ENCODE measurements at places on chromosomes 11 and 22. TPM values are rescaled to one million over a fixed set of nuclear protein-coding genes. Genes with fewer than 3 reads are reported as not detected.

The P2RX3 gene
- 1.3 TPM for total RNA-seq

The RAPSN gene
- total RNA-seq: 6.7 TPM

The AGBL2 gene
- total RNA-seq: 0.35 TPM

The DCDC1 gene
- total RNA-seq: 0.11 TPM

The INPP5J gene
- 15.4 TPM for total RNA-seq

The NXPE1 gene
- not detected for total RNA-seq

The AP1B1 gene
- total RNA-seq: 25.6 TPM

The ACR gene
- total RNA-seq: 0.43 TPM

GRCh38 chr11:86802601-86803051 lies 2.3 kb downstream of the PRSS23 start:
- DNase-seq: no peak

DNA sequence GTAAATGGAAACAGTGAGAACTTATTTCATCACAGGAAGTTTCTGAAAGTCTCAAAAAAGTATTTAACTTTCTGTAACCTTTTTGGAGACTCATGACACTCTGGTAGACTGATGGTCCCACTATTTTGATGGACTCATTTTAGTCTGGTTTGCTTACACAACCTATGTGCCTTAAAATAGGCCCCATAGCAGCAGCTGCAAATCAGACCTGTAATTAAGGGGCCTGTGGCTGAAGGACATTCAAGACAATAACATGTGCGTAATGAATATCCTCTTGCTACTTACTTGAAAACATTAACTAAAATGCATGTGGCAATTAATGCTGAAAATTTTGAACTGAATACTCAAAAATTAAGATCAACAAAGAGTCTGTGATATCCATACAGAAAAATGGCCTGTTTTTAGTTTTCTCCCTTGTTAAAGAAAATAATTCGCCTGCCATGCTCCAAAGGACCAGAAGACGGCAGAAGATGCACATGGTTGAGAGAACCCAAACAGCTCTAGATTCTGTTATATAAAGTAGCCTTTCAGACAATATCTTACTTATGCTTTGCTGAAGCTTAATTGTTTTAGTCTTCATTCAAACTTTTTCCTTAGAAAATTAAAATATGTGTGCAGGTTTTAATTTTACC lies 568.5 kb downstream of the KCNA4 start:
- no peak for DNase-seq

DNA sequence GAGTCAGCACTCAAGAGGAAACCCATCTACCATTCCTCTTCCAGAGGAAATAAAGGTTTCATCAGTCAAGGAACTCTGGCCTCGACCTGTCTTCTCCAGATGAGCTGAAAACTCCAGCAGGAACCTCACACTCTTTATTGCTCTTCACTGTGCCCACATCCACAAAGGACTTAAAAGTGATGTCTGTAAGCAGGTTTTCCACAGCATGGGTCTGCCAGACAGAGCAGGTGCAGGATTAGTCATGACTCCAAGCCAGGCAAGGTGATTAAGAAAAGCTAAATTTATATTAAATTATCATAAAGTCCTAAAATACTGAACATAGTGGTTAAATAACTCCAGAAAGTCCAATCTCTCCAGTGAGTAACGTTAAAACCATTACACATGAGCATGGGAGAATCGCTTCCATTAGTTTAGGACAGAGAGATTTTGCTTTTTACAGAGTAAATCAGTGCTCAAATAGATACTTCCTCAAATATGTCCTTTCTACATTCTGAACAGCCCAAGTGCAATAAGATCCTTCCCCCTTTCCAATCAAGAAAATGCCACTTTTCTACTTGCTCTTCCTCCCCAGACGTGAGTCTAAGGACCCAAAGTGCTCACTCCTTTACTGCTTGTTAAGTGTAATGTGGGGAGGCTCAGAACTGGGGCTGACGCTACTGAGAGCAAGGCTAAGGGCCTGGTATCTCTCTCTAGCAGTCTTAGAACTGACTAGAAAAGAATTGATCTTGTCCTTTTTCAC lies 10.7 kb upstream of the CKAP5 start:
- DNase-seq: no peak

DNA sequence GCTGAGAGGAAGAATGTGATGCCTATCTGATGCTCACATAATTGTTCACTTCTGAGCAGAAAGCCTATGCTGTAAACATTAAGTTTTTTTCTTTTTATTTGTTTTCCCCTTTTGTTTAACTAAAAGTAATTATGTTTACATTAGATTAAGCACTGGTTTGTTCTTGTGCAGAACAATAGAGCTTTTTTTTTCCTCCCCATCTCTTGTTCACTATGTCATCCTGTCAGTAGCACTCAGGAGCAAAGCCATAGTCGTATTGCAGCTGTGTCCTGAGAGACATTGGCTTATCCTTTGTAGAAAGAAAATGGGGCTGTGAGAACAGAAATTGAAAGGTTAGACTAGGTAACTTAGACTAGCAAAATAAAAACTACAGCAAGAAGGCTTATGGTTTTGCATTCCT lies 301.8 kb upstream of the RAG2 start:
- no peak for DNase-seq

- DNase-seq: no peak
These were observed 5.3 kb downstream of the GAS2 start for GRCh38 chr11:22671751-22672150.

GRCh38 chr22:36419912-36420882 lies 32.4 kb upstream of the MYH9 start:
- DNase-seq: no peak

DNA sequence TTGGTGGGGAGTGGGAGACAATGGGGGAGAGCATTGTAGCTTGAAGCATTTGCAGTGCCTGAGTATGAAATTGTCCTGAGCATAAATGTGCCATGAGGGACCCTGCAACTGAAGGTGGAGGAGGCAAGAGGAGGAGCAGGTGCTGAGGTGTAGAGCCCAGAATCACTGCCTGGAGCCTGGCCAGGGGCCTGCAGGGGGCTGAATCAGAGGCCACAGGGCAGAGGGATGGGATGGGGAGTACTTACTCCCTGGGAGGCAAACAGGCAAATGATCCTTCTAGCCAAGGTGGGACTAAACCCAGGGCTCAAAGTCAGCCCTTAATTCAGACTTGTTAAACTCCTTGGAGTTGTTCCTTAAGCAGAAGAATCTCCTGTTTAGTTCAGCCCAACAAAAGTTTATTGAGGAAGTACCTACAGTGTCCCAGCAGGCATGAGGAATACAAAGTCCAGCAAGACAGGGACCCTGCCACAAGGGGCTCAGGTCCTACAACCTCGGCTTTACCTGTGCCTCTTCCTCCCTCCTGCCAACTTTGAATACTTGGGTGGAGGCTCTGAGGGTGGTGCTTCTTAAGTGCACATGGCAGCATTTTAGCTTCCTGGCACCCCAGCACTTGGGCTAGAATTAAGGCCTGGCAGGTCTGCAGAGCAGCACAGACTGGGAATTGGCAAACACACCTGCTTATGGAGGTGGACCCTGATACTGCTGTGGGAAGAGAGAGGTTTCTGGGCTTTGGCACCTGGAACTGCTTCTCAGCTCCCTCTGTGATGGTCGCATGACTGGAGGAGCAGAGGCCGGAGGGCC lies 20.0 kb downstream of the MICAL2 start:
- DNase-seq: no peak

DNA sequence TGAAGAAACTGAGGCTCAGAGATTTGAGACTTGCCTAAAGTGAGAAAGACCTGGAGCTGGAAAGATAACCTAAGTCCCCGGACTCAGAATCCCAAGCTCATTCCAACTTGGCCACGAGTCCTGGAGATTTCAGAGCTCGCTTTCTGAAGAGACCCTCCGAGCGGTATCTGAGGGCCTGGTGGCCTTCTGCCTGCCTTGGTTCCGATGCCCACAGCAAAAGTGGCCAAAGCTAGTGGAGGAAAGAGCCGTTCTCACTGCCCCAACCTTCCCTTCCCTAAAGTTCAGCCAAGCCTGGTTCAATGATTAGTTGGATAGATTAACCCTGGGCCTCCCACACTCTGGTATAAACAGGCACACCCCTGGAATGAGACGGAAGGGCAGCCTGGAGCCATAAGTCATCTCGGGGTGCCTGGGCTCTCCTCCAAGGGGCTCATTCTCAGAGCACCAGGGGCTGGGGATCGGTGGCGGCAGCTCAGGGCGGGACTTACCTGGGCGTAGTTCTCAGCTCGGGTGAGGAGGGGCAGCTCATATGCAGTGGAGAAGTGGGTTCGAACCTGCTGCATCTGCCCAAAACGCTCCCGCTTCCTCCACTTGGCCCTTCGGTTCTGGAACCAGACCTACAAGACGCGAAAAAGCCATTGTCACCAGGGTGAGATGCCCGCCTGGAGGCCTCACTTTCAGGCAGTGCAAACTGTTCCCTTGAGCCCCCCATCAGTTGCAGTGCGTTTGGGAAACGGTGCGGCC lies 42.8 kb downstream of the ALX4 start:
- no peak for DNase-seq

- no peak for DNase-seq
These were observed 340.0 kb downstream of the SHANK2 start for GRCh38 chr11:70912226-70912840.

DNA sequence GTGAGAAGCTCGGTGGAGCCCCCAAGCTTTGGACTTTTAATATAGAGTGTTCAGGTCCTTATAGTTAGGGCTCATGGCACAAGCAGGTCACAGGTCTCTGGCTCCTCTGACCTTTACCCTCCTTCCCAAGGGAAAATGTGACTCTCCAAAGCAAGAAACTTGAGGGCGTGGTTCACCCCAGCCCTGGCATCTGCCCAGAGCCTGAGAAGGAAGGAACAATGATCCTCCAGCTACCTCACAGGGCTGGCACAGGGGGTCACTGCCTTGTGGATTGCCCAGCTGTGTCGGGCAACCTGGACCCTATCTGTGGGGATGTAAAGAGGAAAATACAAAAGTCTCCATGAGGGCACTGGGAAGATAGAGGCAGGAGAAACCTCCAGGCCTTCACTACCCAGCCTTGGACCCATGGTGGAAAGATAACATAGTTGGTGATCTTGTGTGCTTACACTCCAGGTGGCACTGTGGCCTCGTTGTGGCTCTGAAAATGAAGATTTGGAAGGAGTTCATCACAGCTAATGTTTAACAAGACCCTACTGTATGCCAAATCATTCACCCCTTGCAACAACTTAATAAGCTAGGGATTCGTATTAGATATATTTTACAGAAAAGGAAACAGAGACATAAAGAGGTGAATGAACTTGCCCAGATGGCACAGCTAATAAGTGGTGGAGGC lies 3.8 kb upstream of the ZNF195 start:
- DNase-seq: no peak

GRCh38 chr11:12499071-12499470 lies 121.7 kb downstream of the PARVA start:
- DNase-seq: no peak

DNA sequence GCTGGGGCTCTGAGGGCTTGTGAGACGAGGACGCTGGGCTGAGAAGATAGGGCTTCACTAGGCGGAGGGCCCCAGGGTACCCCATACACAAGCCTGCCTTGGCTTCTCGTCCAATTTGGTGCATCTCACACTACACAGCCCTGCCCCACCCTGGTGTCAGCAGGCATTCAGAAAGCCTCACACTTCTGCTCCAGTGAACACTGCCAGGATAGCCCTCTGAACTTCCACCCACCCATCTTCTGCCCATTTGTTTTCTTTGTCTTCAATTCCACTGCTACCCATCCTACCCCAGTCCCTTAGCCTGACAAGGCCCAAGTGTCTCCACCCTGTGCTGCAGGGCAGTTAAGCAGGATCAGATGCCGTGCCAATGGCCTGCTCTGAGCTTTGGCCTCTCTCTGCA lies 1.9 kb upstream of the BUD13 start:
- no peak for DNase-seq
